ENCODE measurements at places on chromosomes 11 and 22. TPM values are rescaled to one million over a fixed set of nuclear protein-coding genes. Genes with fewer than 3 reads are reported as not detected.

GRCh38 chr22:45499746-45500145, 2.9 kb upstream of the FBLN1 start:
- peak; percentile 67 for DNase-seq
- peaks cover 55% of the 10 kb centered on the region for H3K27me3 ChIP-seq
- no peak overlapping the region for H3K4me3 ChIP-seq
- H3K27ac ChIP-seq = no peak overlapping the region

- no peak overlapping the region for H3K27ac ChIP-seq
- H3K27me3 ChIP-seq = no peaks in the 10 kb centered on the region
- no peak for DNase-seq
- no peak overlapping the region for H3K4me3 ChIP-seq
- H3K36me3 ChIP-seq = peaks cover 4% of the 10 kb centered on the region
- H3K4me1 ChIP-seq = no peaks in the 10 kb centered on the region
Observed at GRCh38 chr11:3745161-3745560, 52.2 kb downstream of the NUP98 start.

DNA sequence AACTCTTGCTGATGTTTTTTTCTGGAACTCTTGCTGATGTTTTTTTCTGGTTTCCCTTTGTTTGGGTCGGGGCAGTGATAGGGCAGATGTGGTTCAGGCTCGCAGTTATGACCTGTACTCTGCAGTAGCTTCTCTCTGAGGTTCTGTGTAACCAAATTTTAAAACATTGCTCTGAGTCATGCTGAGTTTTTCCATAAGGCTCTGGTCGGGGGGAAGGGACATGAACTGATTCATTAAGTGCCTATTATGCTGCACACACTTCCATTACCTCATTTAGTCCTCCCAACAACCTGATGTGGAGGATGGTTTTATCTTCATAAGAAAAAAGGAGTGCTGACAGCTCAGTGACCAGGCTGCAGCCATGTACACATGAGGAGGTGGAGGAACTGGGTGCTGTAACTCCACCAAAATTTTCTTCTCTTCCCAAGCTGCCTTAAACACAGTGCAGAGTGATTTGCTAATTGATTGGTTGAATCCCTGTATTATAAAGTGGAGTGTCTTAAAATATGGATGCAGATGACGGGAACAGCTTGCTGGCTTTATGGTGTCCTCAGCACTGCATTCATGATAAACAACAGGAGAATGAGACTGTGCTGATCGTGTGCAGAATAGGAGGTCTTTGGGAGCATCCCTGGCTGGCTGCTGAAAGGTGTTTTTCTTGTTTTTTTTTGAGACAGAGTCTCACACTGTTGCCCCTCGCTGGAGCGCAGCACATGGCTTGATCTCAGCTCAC, 19.1 kb downstream of the TNRC6B start:
- H3K36me3 ChIP-seq = no peaks in the 10 kb centered on the region
- no peaks in the 10 kb centered on the region for H3K27me3 ChIP-seq
- no peak for DNase-seq
- H3K4me1 ChIP-seq = peaks cover 75% of the 10 kb centered on the region
- H3K4me3 ChIP-seq = no peak overlapping the region
- H3K27ac ChIP-seq = peak overlapping the region; percentile 62

The TUB gene
- 1.6 TPM for total RNA-seq

The OR8D4 gene
- total RNA-seq = not detected

All from psoas muscle (tissue), 8 donors.